ENCODE measurements at places on chromosomes 11 and 22.

- DNase-seq = no peak
Observed at GRCh38 chr11:71446942-71447688, 1.1 kb downstream of the DHCR7 start.

DNA sequence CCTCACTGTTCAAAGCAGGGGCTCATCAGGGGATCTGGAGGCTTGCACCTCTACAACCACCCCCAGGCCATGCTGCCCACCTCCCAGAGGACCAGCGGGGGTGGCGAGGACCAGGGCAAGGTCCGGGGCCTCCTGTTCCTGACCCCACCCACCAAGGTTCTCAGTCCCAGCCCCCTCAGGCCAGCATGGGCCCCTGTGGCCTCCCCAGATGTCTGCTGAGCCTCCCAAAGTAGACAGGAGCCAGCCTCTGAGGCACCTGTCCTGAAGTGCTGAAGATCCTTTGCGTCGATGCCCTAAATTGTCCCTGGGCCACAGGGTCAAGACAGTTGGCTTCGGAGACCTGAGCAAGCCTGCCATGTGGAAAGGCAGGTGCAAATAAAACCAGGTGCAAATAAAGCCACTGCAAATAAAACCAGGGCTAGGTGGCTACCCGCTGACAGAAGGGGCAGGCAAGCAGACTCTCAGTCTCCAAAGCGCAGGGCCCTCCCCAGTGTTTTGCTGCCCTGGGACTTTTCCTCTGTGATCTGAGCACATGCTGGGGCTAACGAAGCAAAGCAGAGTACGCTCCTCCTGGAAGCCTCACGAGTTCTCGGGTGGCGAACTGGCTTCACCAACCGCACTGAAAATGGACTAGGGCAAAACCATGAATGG, 22.4 kb upstream of the ARFGAP3 start:
- DNase-seq = no peak

DNA sequence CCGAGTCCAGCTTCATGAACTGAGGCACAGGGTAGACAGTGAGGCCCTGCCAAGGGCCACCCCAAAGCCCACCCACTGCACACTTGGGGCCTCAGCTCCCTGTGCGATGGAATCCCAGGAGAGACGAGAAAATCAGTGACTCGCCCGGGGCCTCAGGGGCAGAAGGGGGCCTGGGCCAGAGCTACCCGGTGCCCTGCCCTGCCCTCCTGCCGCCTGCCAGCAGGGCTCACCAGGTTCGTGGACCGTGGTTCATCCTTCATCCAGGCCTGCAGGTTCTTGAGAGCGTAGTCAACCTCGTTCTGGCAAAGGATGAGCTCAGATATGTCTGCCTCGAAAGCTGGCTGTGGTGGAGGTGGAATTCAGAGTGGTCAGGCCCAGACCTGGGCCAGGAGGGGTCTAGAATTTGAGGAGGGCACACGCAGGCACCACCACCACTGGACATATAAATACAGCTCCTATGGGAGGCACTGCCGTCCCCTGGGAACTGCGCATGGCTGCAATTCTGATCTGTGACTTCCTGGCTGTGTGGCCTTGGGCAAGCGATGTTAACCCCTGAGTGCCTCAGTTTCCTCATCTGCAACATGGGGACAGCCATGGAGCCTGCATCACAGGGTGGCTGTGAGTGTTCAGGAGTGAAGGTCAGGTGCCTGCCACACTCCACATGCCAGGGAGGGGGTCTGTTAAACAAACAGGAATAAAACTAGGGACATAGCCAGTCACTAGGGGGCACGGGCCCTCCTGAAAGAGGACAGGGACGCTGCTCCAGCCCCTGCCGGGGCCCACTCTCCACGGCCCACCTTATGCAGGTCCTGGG, 7.5 kb downstream of the ALDH3B2 start:
- no peak for DNase-seq

GRCh38 chr11:66340596-66341501, 4.1 kb downstream of the BRMS1 start:
- no peak for DNase-seq

- DNase-seq = no peak
Observed at GRCh38 chr11:110098645-110099044, 5.5 kb downstream of the ZC3H12C start.

DNA sequence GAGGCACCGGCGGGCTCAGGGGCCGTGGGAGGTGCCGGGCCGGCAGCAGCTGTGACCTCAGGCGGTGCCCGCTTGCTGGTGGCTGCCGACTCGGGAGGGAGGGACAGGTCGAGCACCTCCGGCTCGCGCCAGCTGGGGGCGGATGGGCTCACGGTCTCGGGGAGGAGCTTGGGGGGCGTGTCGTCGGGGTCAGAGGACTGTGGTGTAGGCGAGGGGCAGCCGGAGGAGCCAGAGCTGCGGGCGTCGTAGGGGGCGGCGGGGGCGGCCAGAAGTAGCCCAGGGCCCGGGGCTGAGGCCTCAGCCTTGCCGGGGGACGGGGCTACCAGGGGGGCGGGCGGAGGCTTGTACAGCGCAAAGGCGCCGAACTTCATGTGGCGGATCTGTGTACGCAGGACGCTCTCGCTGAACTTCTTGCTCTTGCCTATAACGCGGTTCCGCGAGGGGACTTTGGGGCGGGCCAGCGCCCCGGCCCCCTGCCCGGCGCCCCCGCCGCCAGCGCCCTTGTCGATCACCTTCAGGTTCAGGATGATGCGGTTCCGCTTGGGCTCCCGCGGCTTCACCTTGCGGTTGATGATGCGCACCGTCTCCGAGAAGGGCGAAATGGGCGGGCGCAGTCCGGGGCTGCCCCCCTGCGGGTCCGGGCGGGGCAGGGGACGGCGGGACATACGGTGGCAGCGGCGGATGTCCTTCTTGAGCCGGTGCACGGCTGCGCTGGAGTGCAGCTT, 5.5 kb downstream of the CBX6 start:
- DNase-seq = no peak

GRCh38 chr22:29719899-29720645, at the start of gene CABP7:
Gene CABP7 (plus strand): TSS chr22:29720003. CDS start chr22:29720425, 422 bp downstream.
- DNase-seq = no peak

DNA sequence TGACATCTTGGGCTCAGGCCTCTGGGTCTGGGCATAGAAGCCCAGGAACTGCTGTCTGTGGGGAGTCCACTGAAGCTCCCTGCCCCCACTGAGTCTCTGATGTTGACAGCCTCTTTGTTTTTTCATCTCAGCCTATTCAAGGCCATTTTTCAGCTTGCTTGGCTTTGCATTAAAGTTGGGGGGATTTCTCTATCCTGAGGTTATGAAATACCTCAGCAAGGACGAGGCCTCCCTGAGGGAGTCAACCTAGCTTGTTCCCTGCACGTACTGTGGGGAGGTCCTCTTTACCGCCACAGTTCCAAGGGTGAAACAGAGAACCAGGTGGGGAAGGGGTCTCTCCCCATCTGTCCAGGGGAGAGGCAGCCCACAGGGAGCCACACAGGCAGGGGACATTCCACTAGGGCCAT, 8.4 kb downstream of the KCNQ1OT1 start:
- DNase-seq = no peak

- DNase-seq = no peak
Observed at GRCh38 chr11:112748713-112749543, 212.3 kb upstream of the NCAM1 start.

- DNase-seq = no peak
Observed at GRCh38 chr11:130473795-130474377, 25.4 kb downstream of the ADAMTS15 start.

GRCh38 chr22:35377735-35378134, 3.2 kb upstream of the HMOX1 start:
- no peak for DNase-seq

DNA sequence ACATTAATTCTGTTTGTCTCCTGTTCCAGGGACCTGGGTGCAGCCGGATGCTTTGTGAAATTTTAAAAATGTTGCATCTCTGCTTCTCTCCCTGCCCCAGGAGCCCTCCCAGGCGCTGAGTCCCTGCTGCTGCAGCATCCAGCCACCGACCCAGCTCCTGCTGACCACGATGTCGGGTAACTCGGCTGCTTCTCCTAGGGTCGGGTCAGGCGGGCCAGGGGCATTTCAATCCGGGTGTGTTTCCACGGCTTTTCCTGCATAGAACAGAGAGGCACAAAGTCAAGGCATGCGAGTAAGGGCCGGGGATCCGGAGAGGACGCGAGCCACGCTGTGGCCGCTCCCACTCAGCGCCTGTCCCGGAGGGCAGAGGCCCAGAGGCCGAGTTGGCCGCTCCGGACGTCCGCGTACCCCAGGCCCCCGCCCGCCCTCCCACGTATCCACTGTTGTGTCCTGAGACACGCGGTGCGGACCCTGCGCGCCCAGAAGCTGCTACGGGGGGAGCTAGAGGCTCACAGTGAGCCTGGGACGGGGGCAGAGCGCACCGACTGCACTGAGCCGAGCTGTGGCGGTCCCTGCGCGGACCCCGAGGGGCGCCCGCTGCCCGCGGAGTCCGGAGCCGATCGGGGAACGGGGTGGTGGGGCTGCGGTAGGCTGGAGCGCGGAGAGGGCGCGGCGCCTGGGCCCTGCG, at the start of gene POU2AF3:
Gene POU2AF3, plus strand, starts transcription at position 134 of the 688 bp plus-strand sequence. Its CDS starts 36 bp downstream, at position 170.
- no peak for DNase-seq

All from activated T-cell treated with anti-CD3 and anti-CD28 coated beads, Interleukin-2, amount 50 U/mL, for 24 hours (primary cell).